ENCODE measurements at places on chromosomes 3 and 15.

- no peak for DNase-seq
Measured at GRCh38 chr15:89203705-89204273, 17.6 kb downstream of the RLBP1 start.

GRCh38 chr15:31324806-31325594 lies 1.6 kb upstream of the KLF13 start:
- DNase-seq = no peak

GRCh38 chr15:66157507-66157906 lies 96.0 kb downstream of the MEGF11 start:
- DNase-seq = no peak

- DNase-seq = no peak
Measured at GRCh38 chr3:150107429-150108175, 136.9 kb upstream of the PFN2 start.

DNA sequence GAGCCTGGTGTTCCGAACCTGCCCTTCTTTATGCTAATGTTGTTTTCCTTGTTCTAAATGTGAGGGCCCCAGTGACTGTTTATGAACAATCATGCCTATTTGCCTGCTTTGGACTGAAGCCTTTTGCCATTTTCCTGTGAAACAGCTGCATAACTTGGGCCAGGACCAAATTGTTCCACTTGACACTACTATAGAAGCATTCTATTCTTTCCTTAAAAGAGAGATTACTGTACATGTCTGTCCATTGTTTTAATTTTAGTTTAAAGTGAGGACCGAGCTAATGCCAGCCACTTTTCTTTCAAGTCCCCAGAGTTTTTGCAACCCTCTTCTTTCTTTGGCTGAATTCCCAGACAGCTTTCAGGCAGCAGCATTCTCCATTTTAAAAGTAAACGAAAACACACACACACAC lies 980.3 kb downstream of the CADM2 start:
- DNase-seq = no peak

- no peak for DNase-seq
Measured at GRCh38 chr3:129211772-129212171, 28.1 kb upstream of the CNBP start.

- no peak for DNase-seq
Measured at GRCh38 chr3:16468336-16469098, 45.0 kb downstream of the RFTN1 start.

DNA sequence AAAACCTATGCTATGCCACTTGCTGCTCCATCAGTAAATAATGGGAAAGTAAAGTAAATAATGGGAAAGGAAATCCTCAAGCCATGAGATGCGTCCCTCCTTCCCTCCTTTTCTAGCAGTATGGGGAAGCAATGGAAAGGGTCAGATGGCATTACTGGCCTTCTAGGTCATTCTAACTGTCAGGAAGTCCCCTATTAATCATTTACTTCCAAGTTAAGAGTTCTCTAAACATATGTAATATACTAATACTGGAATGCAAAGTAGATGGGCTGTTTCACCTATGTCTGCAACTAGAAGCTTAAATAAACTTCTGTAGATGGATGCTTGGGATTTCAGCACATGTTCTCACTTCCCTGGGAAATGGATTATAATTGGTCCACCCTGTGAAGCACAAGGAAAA lies 55.9 kb downstream of the MDFIC2 start:
- DNase-seq = no peak
